Stimulated activated CD4-positive, alpha-beta T cell treated with anti-CD3 and anti-CD28 coated beads, Interleukin-12 subunit alpha, Interleukin-12 subunit beta, amount 100 ng/mL, for 48 hours (primary cell): ENCODE measurements at places on chromosomes 5 and 9.

- DNase-seq, result no peak
Observed at GRCh38 chr5:66345281-66345680, 201.2 kb downstream of the SREK1 start.

GRCh38 chr5:142826741-142827492 is 56.7 kb downstream of the ARHGAP26 start:
- peak; percentile 15 for DNase-seq

DNA sequence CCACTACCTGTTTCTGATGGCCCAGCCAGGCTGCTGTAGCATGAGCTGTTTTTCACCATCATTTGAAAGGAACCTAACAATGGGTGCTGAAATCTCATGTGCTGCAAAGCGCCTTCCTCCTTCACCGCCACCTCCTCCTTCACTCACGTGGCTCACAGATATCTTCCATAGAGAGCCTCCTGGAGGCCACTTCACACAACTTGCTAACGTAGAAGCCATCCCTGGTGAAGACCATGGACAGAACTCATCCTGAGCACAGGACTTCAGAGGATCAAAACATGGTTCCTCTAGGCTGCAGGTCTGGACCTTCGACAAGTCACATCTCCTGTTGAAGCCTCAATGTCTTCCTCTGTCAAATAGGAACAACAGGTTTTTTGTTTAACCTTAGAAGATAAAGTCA is 155.5 kb upstream of the RAD23B start:
- no peak for DNase-seq

- no peak for DNase-seq
Observed at GRCh38 chr5:130912088-130912487, 253.0 kb downstream of the HINT1 start.

- DNase-seq, result peak; percentile 77
Observed at GRCh38 chr5:10635257-10635866, 71.5 kb downstream of the ANKRD33B start.

- no peak for DNase-seq
Observed at GRCh38 chr5:31581498-31582099, 49.5 kb downstream of the C5orf22 start.

GRCh38 chr5:55856516-55857246 is 5.5 kb downstream of the IL31RA start:
- no peak for DNase-seq

GRCh38 chr5:130496215-130496614 is 592.0 kb downstream of the CHSY3 start:
- no peak for DNase-seq

DNA sequence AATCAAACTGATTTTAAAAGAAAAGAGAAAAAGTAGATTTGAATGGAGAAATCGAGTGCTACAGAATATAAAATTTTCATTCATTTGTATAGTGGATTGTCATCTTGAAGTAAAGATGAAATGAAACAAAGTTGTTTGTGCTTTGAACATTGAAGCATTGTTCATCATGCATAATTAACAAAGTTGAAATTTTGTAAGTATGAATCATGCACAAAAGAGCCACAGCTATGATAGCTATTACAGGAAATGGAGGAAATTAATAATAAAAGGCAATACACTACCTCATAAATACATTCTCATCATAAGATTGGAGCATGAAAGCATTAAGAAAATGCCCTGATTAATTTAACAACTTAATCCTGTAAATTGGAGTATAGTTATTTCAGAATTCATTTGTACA is 153.4 kb upstream of the TLX3 start:
- DNase-seq, result no peak
